Muscle of arm (tissue), 14 donors: ENCODE measurements at places on chromosomes 4 and X.
A peak's percentile ranks its signal among the peaks of the same experiment; 100 is the strongest.

DNA sequence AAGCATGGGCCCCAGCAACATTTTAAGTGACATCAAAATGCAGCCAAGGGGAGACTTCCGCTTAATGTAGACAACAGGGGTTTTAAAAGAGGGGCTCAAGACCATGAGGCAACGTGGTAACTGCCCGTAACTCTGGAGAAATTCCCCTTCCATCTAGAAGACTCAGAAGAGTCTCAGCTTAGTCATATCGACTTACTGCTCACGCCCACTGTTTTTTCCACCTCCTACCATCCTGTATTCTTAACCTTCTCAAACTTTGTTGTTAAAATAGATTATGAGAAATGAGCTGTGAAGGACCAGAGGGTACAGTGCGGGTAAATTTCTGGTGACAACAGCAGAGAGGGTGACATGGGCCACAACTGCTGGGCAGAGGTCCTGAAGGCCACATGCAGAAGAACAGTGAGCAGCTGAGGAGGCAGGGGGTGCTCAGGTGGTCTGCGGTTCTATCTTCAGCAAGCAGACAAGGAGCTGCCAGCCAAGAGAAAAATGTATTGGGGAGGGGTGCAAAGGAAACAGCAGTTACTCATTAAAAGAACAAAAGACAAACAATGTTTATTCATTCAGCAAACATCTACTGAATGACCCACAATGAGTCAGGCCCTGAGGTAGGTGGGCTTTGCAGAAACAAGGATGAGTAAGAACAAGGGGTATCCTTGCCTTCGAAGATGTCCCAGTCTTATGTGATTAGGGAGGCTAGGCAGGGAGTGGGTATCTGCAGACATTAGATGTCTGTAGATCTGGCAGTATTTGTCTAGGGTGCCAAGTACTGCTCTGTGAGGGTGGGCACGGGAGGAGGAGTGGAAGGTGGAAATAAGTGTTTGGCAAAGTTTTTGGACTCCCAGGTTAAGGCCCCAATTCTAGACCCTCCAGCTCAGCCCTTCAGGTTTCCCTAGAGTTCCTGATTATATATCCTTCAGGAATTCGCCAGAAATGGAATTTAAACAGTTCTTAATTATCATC, 175.3 kb downstream of the TSPAN5 start:
- no peak for DNase-seq

DNA sequence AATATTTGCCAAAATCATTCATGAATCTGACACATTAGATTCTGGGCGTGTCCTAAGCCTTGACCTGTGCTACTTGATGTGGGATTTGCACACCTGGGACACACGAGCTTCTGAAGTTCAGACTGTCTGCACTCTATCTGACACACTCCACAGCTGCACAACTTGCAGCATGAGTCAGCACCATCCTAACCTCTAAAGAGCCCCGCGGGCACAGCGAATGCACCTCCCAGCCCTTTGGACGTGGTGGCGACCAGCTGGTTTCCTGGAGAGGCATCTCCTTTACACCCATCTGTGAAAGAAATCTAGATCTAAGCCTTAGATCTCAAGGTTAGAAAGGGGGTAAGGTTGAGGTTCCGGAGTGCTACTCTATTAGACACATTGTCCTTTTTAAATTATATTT, 69.2 kb downstream of the SORBS2 start:
- DNase-seq = no peak

DNA sequence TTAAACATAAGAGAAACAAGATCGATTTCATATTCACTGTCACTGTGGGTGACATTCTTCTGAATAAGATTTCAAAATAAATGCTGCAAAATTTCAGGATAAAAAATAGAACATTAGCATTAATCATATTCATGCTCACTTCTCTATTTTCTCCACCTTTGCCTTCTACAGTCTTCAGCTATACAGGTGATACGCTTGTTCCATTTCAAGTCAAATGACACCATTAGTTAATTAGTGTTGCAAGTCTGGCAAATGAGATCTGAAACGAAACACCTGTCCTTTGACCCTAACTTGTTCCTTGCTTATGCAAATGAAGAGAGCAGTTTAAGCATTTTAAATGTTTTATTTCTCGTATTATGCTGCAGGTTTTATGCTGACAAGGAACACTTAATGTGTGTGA, 667.5 kb upstream of the MAGEB2 start:
- DNase-seq = no peak

DNA sequence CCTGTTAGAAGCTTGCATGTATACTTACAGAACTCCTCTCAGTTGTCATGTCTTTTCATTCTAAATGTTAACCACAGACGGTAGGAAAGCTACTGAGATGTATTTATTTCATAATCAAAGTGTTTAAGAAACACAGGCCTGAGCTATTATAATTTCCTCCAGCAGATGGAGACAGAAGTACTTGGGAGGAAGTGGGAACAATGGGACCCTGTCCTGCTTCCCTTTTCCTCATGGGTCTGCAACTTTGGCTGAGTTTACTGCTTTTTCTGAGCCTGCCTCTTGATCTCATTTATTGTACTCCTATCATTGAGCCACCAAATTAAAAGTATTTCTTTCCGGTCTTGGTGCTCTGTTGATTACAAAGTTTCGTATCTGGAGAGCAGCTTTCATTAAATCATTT, 67.7 kb upstream of the SPANXN2 start:
- DNase-seq = peak; percentile 0

- no peak for DNase-seq
These were observed 56.3 kb upstream of the NOCT start for GRCh38 chr4:138959097-138959815.

- DNase-seq = no peak
These were observed 332.0 kb downstream of the PCDH18 start for GRCh38 chr4:137200322-137200721.
